ENCODE measurements at places on chromosomes 2 and 18.

GRCh38 chr2:234565201-234565600 is 68.3 kb upstream of the ARL4C start:
- no peak for DNase-seq

- no peak for DNase-seq
Observed at GRCh38 chr2:9946076-9946475, 5.4 kb upstream of the GRHL1 start.

- peak; percentile 75 for DNase-seq
Observed at GRCh38 chr2:75787532-75788132, 76.9 kb upstream of the GCFC2 start.

DNA sequence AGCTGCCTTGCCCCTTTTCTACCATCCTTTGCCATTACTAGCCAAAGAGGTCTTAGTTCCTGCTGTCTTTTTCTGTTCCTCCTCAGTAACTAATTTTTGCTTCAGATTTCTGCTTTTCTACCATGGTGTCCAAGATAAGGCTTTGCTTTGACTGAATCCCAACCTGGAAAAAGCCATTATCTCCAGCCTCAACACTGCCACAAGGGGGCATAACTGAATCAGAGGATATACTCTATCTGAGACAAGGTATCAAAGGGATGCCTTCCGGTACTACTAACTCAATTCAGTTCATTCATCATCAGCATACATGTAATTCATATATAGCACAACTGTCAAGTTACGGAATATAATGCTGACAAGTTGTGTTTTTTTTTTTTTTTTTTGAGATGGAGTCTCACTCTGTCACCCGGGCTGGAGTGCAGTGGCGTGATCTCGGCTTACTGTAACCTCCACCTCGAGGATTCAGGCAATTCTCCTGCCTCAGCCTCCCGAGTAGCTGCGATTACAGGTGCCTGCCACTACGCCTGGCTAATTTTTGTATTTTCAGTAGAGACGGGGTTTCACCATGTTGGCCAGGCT is 11.4 kb downstream of the OSGEPL1 start:
- peak; percentile 30 for DNase-seq

DNA sequence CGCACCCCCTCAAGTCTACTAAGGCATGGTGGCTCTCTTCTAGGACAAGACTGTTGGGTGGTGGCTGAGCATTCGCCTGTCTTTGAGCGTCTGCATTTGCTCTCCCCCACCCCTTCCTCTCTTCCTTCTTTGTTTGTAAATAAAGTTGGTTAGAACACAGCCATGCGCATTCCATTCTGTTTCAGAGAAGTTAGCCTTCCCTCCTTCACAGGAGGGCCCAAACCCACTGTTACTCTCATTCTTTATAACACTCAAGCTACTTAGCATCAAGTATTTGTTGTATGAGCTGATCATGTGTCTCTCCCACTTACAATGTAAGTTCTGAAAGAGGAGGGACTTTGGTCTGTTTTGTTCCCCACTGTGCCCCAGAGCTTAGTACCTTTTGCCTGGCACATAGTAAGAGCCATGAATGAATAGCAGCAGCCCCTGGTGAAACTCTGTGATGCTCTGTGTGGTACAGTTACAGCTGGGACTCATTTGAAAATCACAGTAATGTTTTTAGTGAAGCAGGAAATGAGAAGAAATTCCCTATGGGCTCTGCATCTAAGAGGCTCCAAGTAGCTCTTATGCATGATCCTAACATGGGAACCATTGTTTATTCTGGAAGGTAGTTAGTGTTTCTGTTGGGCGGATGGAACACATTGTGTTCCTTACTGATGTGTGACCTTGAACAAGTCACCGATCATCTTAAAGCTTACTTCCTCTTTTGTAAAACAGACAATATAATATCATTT is 7.7 kb downstream of the MGAT5 start:
- DNase-seq = no peak

GRCh38 chr2:195343540-195343939 is 313.5 kb upstream of the SLC39A10 start:
- DNase-seq = no peak

- DNase-seq = no peak
Observed at GRCh38 chr2:96866586-96866985, 3.3 kb downstream of the SEMA4C start.

DNA sequence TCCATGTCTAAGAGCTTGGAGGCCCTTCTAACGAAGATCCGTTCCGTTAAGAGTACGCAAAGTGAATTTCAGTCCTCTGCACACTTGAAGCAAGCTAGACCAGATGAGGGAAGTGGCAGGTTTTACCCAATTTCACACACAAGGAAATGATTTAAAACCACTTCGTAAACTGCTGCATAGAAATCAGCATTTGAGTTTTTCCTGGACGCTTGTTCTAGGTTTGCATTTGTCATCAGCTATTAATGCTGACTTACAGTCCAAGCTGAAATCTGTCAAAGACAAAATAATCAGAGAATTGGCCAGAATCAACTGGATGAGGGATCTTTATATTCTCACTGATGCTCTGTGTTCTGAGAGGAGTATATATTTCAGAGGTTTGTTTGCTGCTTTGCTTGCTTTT is 117.6 kb upstream of the RASGRP3 start:
- DNase-seq = no peak

- DNase-seq = no peak
Observed at GRCh38 chr2:229596796-229597195, 117.6 kb downstream of the DNER start.

- no peak for DNase-seq
Observed at GRCh38 chr2:216603010-216603883, 30.0 kb upstream of the IGFBP2 start.

GRCh38 chr2:232573771-232574435 is 23.4 kb downstream of the EIF4E2 start:
- no peak for DNase-seq

GRCh38 chr2:46663614-46664013 is 184.2 kb downstream of the TMEM247 start:
- no peak for DNase-seq

DNA sequence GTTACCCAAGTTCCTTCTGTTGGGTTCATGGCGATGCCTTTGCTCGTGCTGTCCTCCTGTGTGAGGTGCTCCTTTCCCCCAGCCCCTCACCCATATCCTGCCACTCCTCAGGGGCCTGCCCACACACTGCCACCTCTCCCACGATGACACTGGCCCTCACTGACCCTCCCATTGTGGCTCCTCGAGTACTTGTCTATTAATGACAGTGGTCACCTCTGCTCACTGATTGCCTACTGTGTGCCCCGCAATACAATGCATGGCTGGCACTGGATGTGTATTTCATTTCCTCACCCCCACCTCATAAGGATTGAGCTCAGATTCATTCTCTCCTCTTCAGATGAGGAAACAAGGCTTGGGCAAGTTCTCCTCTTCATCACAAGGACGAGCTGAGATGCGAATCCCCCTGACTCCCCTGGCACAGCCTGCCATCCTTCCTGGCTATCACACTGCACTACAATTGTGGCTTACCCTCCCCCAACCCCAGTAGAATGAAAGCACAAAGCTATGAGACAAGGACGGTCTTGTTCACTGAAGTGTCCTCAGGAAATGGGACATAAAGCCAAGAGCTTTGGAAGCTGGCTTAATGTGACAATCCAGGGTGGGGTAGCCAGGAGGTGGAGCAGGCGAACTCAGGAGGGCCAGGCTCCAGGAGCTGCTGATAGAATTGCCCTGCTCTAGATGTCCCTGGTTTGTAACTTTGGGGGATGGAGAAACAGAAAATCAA is 93.9 kb upstream of the RAB12 start:
- no peak for DNase-seq

GRCh38 chr18:54558609-54559585 is 32.1 kb upstream of the DYNAP start:
- DNase-seq = no peak

DNA sequence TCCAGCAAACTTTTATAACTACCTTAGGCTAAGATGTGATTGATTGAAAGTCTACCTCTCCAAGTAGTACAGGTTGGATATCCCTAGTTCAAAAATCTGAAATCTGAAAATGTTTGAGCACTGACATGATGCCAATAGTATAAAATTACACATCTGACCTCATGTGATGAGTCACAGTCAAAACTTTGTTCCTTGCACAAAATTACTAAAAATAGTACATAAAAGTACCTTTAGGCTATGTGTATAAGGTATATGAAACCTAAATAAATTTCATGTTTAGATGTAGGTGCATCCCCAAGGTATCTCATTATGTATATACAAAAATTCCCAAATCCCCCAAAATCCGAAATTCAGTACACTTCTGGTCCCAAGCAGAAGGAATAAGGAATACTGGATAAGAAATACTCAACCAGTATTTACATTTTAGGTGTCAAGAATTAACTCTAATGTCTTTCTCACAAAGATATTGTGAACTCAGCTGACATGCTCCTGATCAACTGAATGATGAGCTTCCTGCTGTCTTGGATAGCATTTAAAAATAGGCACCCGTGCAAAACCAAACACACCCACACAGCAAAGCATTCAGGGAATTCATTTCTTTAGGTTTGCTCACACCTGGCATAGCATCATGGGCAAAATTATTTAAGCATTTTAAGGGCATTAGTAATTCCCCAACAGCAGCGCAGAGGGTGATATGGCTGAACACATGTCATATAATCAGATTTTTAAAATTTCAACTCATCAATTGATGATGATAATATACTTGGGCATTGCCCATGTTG is 497.4 kb upstream of the MEIS1 start:
- DNase-seq = no peak

DNA sequence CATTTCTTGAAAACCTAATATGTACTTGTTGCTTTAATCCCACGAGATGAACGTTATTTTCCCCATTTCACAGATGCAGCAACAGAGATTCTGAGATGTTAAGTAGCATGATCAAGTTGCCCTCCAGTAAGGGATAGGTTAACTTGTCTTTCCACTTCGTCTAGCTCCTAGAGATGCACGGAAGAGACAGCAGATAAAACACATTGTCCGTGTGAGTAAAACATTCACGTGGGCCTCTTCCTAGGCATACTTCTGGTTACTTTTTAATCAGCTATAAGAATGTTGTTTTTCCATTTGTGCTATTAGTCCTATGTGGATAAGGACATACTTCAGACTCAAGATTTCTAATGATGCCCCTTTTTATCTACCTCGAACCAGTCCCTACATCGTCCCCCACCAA is 1.2 kb upstream of the ARHGAP28 start:
- DNase-seq = no peak

- DNase-seq = no peak
Observed at GRCh38 chr18:76005632-76006208, 489.3 kb downstream of the ZNF516 start.

GRCh38 chr2:173300458-173300857 is 54.2 kb upstream of the CDCA7 start:
- DNase-seq = no peak

- DNase-seq = no peak
Observed at GRCh38 chr18:8361941-8362471, 247.2 kb upstream of the RAB12 start.

DNA sequence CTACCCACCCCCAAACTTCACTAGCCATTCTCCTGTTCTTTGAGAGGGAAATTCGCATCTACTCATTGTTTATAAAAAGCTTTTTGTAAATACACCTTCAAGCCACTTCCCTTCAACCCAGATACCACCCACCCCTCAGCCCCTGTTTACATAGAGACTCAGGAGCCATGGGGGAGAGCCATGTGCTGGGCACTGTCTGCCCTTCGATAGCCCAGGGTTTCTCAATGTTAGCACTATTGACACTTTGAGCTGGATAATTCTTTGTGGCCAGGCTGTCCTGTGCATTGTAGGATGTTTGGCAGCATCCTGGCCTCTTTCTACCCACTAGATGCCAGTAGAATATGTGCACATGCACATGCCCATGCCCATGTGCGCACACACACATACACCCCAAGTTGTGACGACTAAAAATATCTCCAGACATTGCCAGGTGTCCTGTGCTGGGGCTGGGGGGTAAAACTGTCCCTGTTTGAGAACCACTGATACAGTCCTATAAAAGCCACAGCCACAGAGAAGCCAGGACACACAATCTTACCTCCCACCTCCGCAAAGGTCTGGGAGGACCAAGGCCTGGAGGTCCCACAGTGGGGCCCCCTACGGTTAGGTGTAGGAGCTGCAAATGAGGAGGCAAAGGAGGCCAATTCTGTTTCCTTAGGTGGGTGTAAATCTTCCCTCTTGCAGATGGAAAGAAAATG is 44.5 kb upstream of the ASPRV1 start:
- no peak for DNase-seq

DNA sequence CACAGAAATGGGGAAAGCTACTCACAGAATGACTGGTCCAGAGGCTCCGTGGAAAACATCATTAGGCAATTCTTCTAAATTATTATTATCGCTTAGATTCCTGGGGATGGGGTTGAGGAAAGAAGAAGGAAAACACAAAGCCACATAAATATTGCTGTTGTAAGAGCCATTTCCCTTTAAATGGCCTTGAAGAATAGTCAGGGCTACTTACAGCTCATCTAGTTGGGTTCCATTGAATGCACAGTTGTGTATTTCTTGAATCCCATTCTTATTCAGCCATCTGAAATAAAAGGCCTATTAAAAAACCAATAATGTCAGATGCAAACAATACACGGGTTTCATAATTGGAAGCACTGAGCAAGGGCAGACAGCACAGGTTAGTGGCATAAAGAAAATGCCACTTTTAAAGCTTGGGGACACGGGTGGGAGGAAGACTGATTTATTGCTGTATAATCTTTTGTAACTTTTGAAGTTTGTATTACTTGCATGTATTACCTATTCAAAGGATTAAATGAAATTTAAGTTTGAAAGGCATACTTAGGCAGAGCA is 171.4 kb downstream of the FSHR start:
- DNase-seq = no peak

DNA sequence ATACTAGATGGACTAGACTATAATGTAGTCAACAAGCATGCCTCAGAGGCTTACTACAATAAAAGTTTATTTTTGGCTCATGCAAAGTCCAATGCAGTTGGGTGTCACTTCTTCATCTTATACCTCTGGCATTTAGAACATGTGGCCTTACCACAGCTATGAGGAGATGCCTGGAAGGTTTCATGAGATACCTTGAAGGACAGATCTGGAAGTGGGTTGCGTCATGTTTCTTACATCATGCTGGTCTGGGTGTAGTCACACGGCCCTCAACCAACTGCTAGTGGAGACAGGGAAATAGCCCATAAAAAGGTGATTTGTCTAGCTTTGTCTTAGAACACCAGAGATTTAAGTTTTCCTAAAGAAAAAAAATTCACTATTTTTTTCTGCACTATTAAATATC is 91.7 kb upstream of the MMADHC start:
- DNase-seq = no peak

DNA sequence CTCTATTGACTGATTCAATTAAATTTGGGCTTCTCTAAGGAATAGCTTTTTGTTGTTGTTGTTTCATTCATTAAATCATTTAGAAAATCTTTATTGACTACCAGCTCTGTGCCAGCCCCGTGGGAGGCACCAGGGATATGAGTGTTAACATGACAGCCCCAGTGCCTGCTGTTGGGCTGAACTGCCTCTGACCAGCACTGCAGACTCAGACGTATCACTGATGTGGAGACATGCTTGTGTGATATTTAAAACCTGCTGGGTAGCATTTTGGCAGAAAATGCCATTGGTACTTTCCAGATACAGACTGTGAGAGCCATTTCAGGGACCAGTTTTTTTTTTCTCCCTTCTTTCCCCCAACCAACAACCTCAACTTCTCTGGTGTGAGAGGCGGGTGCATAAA is 38.6 kb upstream of the KCNF1 start:
- DNase-seq = no peak

GRCh38 chr2:115077626-115078025 is 635.2 kb downstream of the DPP10 start:
- no peak for DNase-seq

Measured in Ammon's horn (tissue), 1 donor.